KG1 (cell line): ENCODE measurements at places on chromosomes 1 and 21.
A peak's percentile ranks its signal among the peaks of the same experiment; 100 is the strongest.

DNA sequence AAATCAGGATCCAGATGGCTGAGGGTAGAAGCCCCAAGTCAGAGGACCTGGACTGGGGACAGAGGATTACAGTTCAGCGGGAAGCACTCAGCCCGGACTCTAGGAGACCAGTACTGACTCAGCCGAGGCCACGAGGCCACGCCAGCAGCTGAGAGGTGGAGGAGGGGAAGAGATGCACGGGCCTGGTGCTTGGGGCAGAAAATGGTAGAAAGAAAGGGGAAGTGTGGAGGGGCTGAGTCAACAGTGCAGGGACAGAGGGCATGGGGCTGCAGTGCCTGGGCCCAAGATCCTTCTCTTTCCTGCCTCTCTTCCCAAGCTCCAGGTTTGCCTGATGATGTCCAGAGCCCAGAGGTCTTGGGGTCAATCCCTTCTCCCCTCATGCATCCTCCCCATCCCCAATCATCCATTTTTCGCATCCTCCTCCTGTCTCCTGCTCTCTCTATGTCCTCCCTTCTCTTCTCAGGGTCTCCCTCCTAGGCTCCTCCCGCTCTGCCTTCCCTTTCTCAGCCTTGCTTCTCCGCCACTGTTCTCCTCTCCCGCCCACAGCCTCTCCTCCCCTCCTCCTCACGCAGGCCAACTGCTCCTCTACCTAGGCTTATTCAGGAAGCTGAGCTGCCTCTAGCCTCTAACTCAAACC, 7.7 kb downstream of the ARHGEF2 start:
- peak; percentile 68 for DNase-seq

DNA sequence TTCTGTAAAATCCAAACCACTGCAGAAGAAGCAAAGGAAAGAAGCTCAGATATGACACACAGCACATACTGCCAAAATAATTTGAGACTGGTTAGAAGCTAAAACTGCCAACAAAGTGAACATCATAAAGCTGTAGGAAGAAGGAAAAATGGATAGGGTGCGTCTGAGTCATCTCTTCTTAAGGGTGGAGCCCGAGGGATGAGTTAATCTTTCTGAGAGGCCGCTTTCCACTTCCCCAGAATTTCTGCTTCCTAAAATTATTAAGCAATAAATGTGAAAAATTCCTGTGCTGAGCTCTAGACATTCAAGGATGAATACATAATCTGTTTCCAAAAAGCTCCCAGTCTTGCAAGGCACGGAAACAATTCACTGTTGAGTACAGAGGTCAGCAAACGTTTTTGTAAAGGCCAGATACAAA, 20.1 kb downstream of the PPT1 start:
- DNase-seq: no peak

GRCh38 chr1:83905315-83905907, 93.5 kb downstream of the TTLL7 start:
- DNase-seq: peak; percentile 19

- DNase-seq: no peak
Observed at GRCh38 chr1:186849271-186849671, 20.5 kb downstream of the PLA2G4A start.

GRCh38 chr1:156004843-156005584, 15.7 kb downstream of the SSR2 start:
- no peak for DNase-seq

DNA sequence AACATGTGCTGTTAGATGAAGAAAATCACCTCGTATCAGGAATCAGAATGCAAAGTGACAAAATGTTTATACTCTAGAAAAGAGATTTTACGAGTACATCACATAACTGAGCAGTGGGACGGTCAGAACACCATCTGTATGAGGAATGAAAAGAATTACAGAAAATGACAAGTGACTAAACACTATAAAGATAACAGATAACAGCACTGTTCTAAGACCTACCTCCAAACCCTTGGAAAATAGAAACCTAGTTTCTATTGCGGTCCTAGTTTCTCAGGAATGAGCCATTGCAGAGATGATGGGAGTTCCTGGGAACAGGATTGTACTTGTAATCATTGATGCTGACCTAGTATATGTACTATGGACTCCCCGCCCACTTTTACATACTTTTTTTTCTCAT, 839.4 kb upstream of the ADAMTS5 start:
- DNase-seq: no peak

GRCh38 chr1:205601205-205601604, 30.6 kb downstream of the ELK4 start:
- DNase-seq: no peak

DNA sequence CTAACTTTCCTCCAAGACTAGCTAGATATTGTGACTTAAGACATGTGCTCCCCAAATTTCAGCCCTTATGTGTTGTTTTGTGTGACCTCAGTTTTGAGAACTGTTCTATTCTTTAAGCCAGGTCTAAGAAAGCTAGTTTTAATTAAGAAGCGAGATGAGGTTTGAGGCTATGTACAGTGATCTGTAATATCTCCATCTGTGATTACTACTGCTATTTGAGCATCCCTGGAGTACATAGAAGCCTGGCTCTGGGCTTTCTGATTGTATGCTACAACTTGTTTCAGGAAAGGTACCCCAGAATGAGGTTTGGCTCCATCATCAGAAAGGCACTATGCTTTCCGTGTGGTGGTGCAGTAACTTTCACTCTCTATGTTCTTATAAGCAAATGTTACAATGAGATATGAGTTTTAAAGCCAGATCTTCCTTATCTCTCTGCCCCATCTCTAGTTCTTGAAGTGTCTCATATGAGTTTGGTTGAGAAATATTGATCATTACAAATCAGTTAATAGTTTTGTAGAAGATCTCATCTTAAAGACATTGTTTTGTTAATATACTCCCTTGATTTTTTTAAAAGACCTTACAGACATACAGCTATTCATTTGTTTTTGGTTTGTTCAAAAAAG, 605 bp downstream of the RGS4 start:
- DNase-seq: no peak

DNA sequence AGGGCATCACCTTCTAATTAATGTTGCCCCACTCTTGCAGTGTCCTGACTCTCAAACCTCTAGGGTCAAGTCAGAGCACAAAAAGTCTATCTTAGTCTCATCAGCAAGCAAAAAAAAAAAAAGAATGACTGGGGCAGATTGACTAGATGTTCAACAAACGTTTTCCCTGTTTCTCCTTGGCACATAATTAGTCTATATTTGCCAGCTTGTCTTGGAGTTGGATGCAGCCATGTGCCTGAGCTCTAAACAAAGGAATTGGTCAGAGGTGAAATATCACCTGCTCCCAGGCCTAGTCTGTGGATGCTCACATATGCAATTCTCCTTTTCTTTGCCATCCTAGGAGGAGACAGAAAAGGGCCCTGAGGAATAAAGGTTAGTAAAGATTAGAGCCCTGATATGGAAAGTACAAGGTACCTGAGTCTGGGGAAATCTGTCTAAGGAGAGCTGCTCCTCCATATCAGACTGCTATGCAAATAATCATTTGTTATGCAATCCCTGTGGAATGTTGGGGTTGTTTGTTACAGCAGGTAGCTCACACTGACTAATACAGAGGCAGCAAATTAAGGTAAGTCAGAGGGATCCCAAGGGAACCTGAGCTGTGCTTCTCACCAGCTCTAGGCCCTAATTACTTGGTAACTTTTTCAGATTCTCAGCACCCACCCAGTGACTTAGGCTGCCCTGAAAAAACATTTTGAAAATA, 130.8 kb downstream of the BRINP2 start:
- no peak for DNase-seq

GRCh38 chr1:160214481-160215140, 9.4 kb downstream of the PEA15 start:
- no peak for DNase-seq

GRCh38 chr1:226722240-226722900, 16.7 kb downstream of the ITPKB start:
- no peak for DNase-seq

DNA sequence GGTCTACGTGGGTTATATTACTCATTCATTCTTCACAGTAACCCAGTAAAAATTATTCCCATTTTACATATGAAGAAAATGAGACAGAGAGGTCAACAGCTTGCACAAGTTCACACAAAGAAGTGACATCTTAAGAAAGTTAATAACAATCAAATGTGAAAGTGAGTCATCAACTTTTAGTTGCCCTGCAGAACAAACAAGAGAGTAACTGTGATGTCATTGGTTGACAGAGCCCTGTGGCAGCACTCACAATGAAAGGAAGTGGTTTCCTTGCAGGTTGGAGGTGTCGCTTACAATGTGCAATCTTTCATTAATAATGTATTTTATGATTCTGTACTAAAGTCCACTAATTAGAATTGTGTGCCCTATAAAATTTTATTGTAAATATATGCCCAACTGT, 369.6 kb downstream of the RYR2 start:
- no peak for DNase-seq

DNA sequence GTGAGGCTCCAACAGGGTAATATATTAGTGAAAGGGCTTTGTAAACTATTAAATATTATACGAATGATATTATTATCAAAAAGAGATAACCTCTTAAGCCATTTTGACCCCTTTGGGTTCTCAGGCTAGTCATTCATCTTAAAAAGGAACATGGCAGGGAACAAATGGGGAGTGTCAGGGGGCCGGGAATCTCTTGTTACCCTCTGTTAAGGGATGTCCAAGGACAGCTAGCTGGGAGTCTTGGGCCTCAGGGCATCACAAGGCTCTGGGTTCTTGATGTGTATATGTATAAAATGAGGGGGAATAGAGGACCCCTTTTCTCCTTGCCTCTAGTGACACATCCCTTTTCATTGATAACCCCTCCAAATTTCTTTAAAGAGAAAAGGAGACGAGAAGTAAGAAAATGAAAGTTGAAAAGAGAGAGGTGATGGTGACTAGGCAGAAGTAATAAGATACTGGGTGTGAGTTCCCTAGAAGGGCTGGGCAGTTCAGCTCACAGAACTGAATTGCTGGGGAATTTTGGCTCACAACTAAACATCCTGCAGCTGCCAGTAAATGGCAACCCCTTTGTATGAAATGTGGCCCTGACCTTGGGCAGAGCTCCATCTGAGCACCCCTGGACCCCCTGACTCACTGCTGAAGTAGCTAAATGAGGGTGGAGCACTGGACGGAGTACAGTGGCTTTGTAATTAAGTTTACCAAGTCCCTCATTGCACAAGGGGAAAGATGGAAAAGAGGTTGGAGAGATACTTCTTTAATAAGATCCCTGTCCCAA, 20.0 kb upstream of the ZNF326 start:
- DNase-seq: no peak

- DNase-seq: no peak
Observed at GRCh38 chr1:110672001-110672752, 2.6 kb downstream of the KCNA3 start.

DNA sequence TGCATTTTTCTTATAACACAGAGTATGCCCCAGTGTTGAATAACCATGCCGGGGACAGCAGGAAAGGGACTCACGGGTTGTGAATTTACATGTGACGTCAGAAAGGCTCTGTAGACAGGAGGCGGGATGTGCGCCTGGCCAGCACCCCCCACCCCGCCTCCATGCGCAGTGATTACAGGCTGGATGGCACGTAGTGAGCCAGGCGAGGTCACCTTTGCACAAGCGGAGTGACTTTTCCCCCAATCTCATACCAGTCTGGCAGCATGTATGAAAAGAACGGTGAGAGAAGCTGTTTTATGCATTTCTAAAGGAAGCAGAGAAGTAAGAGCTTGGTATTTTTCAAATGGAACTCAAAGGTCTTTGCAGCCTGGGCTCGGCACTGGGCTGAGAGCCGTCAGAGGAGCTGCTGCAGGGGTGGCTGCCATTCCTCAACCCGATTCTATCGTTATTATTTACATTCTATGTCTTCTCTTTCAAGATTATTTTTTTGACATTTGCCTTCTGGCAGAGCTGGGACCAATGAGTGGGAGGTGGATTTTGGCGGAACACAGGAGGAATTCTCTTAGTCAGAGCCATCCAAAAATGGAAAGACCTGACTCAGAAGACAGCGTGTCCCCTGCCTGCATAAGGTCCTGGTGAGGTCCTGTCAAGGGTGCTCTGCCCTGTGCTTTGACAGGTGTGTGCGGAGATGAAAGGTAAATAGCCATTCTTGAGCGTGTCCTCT, 115.6 kb upstream of the SLC45A1 start:
- DNase-seq: no peak

- DNase-seq: no peak
Observed at GRCh38 chr1:172630056-172630818, 28.7 kb upstream of the FASLG start.

- DNase-seq: no peak
Observed at GRCh38 chr1:15934211-15935055, 41.5 kb downstream of the ZBTB17 start.

DNA sequence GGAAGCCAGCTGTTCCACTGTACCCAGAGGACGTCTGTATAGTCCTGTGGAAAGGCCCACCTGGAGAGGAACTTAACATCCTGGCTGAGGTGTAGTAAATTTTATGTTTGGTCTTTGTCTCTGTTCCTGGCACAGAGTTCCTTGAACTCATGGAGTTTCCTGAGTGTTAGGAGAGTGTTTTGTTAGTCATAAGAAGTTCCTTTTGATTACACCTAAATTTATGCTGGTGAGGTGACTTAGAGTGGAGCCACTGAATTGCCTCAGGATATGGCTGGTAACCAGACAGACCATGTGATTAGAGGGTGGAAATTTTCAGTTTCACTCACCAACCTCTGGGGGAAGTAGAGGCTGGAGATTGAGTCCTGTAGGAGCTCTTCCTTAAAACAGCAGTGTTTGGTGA, 57.9 kb downstream of the RASAL2 start:
- DNase-seq: no peak

DNA sequence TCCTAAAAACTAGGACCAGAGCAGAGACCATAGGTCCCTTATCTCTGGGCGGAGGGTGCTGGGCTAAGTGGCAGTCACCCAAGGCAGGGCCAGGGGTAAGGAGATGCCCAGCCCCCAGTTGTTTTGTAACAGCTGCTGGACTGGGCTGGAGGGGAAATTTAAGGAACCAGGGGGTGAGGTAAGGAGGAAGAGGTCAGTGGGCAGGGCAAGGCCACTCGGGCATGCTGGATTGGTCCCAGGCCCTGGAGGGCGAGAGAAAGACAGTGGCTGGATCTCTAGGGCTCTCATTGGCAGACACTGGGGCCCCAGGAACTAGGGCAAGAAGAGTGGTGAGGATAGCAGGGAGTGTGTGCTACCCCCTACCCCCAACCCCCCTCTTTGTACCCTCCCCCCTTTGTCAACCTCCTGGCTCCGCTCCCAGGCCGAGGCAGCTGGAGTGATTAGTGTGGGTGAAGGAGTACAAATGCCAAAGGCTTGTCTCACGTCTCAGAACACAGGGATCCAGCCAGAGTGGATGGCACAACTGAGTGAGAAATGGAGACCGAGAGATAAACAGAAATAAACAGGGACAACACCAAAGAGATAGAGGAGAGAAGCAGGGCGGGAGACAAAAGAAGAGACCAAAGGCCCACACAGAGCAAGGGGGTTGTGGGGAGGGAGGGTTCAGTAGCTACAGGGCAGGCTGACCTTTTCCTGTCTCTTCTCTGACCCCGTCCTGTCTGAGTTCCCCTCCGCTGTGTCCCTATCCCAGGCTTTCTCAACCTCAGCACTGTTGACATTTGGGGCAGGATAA, 20.5 kb upstream of the THRAP3 start:
- DNase-seq: no peak
